ENCODE measurements at places on chromosomes 5 and 9.

DNA sequence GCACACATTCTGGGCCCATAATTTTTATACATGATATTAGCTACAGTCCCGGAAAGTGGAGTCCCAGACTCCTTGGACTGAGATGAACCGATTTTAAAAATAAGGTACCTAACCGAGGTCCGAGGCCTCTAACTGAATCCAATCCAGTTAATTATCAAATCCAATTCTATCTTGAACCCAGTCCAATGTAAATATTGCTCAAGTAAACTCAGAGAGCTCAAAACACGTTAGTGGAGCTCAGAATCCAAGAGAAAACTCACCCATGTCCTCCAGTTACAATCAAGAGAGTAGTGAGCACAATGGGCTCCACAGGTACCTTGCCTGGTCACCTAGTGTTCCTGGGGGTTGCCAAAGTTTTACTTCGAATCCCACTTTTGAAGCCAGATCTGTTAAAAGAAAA is 37.9 kb upstream of the DIRAS2 start:
- no peak for DNase-seq

DNA sequence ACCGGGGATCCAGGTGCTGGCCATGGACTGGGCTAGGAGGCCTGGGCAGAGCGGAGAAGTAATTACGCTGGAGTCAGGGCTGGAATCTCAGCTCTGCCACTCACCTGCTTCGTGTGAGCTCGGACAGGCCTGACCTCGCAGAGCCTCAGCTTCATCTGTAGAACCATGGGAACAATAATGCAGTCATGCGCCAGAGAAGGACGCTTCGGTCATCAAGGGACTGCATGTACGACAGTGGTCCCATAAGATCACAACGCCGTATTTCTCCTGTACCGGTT is 145.1 kb downstream of the GAPVD1 start:
- DNase-seq, result no peak

DNA sequence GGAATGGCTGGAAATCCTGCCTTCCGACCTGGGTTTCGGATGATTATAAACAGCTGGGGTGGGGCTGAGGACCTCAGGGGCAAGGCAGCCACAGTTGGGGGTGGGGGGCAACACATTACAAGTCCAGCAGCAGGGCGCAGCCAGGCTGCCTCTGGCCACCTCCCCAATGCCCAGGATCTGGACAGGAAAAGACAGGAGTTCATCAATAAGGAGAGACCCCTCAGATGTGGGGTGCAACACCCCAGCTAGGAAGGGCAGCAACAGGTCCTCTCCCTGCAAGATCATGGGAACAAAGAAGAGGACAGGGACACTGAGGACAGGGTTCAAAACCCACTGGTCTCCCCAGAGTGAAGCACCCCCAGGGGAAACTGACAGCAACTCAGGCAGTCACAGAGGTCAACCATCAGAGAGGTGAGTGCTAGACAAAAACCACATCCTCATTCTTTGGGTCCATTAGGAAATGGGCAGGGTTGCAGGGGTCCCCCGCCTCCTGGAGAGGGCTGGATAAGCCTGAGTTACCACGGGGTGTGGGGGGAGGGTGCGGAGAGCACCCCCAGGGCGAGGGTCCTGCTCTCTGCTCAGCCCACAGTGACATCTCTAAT is 33.5 kb downstream of the SEMA4D start:
- DNase-seq, result no peak

DNA sequence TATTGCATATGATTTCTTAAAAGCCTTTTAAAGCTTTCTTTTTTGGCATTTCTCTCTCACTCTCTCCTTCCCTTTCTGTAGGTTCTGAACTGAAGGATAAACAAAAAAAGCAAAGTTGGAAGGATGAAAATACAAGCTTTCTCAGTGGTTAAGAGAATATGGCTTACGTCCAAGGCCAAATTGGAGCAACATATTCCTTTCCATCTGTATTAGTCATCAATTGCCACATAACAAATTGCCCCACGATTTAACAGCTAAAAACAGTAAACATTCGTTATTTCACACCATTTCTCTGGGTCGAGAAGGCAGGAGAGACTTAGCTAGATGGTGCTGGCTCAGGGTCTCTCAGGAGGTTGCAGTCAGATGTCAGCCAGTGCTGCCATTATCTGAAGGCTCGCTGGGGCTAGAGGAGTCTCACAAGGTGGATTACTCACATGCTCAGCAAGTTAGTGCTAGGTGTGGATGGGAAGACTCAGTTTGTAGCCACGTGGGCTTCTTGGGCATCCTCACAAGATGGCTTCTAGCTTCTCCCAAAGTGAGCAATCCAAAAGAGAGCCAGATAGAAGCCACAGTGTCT is 2.0 kb upstream of the ROR2 start:
- DNase-seq, result no peak

DNA sequence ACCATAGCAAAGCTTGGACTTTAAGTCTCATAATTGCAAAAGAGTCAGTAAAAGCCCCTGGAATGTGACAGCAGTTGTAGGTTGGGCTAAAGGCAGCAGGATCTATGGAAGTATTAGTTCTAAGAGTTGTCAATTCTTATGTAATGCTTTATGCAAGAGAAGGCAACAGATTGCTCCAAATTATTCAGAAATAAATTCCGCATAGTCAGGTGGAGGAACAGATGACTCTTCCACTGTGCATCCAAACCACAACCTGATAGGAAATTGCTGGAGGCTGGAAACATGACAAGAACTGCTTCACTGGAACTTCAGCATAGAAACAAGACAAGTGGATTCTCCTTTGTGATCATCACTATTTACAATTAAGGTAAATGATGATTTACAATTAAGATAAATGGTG is 101.0 kb downstream of the STARD4 start:
- no peak for DNase-seq

DNA sequence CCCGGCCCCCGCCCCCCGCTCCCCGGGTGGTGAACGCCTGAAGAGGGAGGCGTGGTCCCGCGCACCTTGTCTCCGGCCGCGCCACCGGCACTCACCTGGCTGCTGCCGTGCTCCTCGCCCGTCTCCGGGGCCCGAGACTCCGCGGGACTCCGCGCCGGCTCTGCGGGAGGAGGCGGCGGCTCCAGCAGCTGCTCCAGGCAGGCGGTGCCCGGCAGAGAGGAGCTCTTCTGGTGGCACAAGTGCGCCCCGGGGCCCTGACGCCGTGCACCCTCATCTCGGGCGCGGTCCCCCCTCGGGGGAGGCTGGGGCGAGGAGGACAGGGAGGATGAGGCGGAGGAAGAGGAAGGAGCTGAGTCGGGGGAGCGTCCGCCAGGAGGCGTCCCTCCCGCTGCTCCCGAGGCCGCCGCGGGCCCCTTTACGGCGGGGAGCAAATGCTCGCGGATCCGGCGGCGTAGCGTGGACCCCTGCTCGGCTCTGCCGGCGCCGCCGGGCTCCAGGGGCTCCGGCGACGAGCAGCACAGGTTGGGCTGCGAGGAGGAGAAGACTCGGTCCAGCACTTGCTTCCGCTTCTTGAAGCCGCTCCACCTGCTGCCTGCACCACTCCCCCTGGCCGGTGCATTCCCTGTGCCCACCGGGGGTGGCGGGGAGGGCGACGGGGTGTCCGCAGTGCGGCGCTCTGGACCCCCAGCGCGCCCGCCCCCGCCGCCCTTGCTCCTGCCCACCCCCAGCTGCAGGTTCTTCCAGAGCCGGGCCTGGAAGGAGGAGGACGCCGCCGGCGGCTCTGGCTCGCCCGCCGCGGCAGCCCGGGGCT is 928 bp downstream of the MCTP1 start:
- DNase-seq, result no peak

- DNase-seq, result no peak
These were observed 129.0 kb downstream of the PAPPA start for GRCh38 chr9:116282597-116282996.

GRCh38 chr5:37777432-37778130 is 62.3 kb downstream of the GDNF start:
- DNase-seq, result no peak

DNA sequence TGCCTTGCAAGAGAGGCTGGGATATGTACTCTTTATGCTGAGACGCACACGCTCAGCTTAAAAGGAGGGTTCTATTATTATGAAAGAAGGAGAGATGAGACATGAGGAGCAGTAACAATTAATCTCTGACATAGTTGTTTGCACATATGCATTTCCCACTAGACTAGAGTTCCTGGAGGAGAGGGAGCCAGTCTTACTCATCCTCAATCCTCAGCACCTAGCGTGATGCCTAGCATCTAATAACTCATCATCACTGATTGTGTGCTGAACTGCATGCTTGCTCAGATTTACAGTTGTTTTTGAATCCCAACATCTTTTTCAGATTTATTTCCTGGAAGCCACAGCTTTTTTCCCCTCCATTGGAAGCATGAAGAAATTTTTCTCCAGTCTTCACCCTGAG is 35.5 kb downstream of the GCNT4 start:
- DNase-seq, result no peak

DNA sequence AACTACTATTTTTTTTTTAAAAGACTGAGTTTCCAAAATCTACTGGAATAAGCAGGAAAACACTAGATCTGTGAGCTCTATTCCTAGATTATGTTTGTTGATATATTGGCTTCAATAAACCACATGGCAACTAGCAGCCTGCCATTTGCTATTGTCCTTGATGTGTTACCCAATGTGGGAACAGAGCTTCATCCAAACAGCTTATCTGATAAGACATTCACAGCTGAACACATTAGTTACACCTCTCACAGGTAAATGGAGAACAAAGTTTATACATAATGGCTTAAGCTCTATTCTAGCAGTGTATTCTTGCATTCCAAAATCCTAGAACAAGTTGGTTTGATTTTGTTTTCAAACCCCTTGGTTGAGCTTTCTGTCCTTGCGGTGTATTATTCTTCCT is 642.1 kb downstream of the TLE1 start:
- no peak for DNase-seq

- DNase-seq, result no peak
These were observed 167.7 kb downstream of the TARS1 start for GRCh38 chr5:33608344-33609041.

GRCh38 chr9:70297141-70297540 is 38.4 kb downstream of the SMC5 start:
- no peak for DNase-seq

DNA sequence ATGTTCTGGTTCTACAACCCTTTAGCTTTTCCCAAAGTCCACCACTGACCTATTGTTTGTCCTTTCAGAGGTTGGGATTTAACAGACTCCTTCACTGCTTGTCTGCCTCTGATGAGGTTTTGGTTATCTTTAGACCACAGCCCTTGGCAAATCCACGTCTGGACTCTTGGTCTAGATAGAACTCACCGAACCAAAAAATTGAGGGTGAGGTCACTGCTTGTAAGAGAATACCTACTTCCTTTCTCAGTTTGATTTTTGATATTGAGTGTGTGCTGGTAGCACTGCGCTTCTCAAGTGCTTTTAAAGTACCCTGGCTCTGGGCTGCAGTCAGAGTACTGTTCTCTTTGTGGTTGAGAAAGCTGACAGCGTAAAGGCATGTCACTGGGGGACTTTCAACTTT is 61.7 kb downstream of the JMY start:
- DNase-seq, result no peak

- no peak for DNase-seq
These were observed 10.1 kb upstream of the ZNF484 start for GRCh38 chr9:92887880-92888338.

DNA sequence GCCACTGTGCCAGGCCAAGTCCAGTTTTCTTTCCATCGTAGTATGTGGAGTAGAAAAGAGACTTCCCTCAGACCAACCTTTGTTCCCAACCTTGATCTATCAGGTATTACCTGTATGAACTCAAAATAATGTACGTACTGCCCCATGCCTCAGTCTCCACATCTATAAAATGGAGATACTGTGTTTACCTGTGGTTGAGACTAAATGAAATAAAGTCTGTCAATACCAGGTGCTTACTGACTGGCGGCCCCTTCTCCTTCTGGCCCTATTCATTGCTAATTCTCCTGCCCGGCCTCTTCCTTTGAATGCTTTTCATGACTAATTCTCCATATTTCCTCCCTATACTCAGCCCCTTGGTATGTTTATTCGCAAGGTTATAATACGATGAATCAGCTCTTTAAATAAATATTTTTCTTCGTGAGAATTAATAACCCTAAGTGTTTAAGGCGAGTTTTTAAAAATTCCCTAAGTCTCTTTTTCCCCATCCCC is 89.6 kb upstream of the BASP1 start:
- peak; percentile 94 for DNase-seq

DNA sequence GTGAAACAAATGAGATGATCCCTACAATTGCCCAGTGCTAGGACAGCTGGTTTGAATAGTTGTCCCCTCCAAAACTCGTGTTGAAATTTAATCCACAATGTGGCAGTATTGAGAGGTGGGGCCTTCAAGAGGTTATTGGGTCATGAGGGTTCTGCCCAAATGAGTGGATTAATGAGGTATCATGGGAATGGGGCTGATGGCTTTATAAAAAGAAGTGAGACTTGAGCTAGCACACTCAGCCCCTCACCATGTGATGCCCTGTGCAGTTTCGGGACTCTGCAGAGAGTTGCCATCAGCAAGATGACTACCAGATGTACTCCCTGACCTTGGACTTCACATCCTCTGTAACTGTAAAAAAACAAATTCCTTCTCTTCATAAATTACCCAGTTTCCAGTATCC is 33.1 kb downstream of the RANBP6 start:
- no peak for DNase-seq

DNA sequence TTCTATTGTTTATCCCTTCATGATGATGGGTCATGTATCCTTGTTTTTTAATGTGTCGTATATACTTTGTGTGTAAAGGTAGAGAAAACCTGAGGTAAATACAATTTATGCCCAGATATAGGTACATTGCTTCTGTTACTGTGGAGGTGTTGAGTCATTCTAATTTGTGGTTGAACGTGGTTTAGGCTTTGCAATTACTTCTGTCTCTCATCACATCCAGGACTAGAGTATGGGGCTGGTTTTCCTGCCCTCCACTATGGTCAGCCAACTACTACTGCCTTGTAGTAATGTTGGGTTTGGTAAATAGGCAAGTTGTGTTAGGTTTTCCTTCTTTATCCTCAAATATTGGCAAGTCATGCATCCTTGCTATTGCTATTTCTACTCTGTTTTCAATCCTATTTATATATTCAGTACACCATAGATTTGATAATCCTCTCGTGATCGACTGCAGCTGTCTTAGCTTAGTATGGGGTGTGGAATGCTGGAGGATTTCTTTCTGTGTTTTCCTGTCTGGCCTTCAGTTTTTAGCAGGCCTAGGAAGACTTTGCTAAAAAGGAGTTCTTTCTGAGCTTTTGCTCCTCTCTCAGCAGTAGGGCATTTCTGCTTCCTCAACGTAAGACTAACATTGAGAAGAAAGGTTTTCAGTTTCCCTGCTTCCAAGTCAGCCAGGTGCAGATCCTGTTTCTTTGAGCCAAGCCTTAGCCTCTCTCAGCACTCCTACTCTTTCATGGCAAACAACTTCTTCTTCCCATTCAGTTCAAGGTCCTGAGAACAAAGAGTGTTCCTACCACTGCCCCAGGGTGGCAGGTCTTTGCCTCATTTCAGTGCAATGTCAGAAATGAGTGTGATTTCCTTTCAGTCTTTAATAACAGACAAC is 844.4 kb upstream of the CDH18 start:
- no peak for DNase-seq

DNA sequence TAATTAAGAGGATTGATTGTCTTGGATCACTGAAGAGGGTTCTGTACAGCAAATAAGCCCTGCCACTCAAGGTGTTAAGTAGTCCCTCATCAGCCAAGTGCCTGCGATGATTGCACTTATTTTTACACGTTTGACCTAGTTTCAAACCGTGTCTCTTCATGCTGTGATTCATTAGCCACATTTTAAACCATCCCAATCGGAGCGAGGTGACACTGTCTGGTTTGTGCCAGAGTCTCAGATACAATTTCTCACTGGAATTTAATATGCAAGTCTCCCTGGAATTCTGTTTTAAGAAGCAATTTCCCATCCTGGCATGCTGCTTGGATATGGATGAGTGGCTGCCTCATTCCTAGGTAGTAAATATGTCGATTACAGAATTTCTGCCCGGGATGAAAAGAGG is 1.6 kb downstream of the INSYN2B start:
- peak; percentile 36 for DNase-seq

GRCh38 chr5:13956471-13956870 is 12.0 kb upstream of the DNAH5 start:
- DNase-seq, result no peak

Measured in kidney capillary endothelial cell (primary cell).